LoVo (cell line): ENCODE measurements at places on chromosomes 5 and 9.

DNA sequence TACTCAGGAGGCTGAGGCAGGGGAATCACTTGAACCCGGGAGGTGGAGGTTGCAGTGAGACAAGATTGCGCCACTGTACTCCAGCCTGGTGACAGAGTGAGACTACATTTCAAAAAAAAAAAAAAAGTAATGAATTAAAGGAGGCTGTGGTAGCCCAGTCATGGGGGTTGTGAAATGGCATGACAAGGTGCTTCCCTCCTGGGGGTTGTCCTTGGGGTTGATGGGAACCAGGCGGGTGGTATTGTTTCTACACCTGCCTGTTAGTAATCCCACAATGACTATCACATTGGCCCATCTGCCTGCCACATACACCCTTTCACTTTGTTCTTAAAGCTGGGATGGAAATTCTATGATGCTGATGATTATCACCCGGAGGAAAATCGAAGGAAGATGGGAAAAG is 5.6 kb downstream of the IDNK start:
- DNase-seq = no peak

DNA sequence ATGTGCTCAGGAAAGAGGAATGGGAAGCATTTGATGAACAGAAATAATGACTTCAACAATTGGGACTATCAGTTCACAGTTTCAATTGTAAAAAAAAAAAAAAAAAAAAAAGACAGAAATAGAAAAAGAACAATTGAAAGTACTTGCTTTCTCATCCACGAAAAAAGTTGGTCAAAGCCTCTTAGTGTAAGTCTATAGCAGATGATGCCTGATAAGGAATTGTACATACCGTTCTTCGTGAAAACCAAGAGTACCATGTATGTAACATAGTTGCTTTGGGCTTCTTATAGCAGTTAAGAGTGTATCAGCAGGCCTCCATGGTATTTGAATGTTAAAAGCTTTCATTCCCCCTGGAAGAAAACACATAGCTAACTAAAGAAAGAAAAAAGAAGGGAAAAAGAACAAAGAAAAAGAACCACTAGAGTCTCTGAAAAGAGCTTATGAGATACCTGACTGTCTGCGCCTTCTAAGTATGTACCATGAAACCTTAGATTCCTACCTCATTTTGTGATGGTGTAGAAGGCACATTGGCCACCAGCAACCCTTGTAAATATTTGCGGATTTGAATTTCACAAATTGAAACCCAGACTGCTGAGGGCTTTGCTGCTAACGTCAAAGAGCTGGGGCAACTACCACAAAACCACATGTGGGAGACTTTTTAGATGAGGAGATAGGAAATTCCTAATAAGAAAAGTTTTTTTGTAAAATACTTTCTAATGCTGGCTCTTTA is 75.2 kb downstream of the TMC1 start:
- no peak for DNase-seq

GRCh38 chr9:18437315-18438201 is 36.4 kb upstream of the ADAMTSL1 start:
- no peak for DNase-seq

DNA sequence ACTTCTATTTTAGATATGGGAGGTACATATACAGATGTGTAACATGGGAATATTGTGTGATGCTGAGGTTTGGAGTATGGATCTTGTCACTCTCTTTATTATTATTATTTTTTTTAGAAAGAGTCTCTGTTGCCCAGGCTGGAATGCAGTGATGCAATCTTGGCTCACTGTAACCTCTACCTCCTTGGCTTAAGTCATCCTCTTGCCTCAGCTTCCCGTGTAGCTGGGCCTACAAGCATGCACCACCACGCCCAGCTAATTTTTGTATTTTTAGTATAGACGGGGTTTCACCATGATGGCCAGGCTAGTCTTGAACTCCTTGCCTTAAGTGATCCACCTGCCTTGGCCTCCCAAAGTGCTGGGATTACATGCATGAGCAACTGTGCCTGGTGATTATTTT is 138.4 kb upstream of the SLC28A3 start:
- DNase-seq = no peak

GRCh38 chr9:4196886-4197285 is 103.0 kb downstream of the GLIS3 start:
- DNase-seq = no peak

DNA sequence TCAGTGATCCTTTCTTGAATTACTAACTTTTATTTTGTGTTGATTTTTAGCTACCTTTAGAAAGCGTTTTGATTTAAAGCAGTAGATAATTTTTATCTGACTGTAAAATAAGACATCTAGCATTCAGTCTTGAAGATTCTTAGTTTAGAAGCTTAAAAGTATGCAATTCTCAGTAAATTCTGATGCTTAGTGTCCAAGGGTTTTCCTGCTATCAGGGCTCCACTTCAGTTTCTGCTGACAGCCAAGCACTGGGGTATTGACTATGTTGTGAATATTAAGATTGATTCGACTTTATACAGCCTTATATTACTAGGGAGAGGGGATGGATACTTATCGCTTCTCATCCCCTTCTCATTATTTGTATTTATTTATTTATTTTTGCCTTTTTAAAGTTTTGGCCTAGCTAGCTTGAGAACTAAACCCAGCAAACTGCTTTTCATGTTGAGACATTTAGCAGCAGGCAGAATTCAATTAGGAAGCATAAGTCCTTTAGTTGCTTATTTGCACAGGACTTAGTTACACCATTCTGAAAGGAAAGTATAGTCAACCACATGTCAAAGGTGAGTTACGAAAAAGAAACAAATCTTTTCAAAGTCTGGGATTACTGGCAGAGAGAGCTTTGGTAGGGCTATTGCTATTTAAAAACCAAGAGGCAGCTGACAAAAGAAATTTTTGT is 2.9 kb downstream of the PBX3 start:
- no peak for DNase-seq

- no peak for DNase-seq
These were observed 4.1 kb upstream of the MCCC2 start for GRCh38 chr5:71582945-71583584.

DNA sequence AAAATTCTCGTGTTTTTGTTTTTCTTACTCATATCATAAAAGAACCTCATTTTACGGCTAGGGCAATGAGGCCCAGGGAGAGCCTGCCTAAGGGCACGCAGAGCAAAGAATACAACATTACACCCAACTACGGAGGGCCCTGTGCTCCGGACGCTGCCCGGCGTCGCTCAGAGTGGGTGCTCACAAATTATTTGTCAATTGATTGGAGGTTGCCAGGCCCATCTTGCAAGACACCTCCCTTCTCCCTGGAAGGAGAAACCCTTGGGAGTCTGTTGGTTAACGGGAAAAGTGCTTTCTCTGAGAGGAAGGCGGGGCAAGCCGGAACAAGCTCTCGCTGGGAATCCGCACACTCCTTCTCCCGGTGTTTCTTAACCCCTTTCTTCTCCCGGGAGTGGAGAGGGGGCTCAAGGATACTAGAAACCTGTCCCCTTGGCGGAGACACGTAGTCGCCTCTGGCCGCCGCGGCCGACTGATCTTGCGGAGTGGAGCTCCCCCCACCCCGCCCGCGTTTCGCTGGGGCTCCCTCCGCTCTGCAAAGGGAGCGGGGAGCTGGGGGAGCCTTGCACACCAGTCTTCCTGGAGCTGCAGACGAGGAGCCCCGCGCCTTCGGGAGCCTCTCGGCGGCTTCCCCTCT is 599.3 kb upstream of the SGCD start:
- no peak for DNase-seq

DNA sequence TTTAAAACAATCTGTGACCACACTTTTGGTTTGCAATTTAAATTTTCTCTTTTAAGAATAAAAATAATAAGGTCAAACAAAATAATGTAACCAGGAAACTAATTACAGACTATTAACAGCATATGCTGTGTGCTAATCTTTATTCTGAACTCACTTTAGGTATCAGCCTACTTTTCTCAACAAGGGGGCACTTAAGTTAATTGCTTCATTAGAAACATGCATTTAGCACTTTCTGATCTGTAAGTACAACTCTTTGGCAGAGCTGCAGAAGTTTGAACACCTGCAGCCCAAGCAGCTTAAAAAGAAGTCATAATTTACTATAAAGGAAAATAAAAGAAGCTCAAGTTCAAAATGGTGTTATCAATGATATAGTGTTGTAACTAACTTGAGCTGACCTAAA is 21.7 kb downstream of the XRCC4 start:
- DNase-seq = no peak

DNA sequence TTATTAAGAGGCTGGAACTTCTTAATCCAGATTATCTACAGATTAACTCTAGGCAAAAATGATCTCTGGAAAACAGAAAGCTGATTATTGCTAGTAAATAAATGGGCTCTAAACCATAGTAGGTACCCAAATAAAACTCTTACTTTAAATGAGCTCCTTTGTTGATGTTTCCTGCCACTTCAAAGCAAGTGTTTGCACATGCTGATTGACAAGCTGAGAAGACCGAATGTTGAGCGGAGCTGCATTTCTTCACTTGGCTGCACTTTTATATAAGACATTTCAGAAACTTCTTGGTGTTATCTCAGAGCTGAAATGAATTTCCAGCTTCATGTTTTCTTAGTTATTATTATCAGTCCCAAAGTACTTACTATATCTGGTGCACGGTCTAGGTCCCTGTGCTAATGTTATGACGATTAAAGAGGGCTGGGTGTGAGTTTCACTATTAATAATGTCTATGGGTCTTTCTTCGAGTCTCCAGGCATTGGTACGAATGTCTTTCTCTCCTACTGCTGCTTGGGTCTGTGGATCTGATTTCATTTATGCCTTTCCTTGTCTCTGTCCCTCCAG is 58.6 kb upstream of the CTXN3 start:
- no peak for DNase-seq

GRCh38 chr5:180206993-180207392 is 2.0 kb downstream of the RASGEF1C start:
- DNase-seq = no peak

DNA sequence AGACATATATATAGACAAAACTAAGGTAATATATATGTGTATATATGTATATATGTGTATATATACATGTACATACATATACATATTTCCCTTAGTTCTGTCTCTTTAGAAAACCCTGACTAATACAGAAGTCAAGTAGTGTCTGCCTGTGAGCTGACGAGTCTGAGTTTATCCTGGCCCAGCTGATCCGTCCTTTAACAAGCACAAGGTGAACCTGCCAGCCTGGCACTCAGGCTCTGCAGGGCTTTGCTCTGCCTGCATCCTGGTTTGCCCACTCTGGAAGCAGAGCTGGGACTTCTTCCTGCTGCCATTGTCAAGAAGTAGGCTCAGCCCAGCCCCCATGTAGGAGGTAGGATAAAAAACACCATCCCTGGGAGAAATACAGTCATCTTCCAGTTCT is 388.0 kb downstream of the ICE1 start:
- no peak for DNase-seq

DNA sequence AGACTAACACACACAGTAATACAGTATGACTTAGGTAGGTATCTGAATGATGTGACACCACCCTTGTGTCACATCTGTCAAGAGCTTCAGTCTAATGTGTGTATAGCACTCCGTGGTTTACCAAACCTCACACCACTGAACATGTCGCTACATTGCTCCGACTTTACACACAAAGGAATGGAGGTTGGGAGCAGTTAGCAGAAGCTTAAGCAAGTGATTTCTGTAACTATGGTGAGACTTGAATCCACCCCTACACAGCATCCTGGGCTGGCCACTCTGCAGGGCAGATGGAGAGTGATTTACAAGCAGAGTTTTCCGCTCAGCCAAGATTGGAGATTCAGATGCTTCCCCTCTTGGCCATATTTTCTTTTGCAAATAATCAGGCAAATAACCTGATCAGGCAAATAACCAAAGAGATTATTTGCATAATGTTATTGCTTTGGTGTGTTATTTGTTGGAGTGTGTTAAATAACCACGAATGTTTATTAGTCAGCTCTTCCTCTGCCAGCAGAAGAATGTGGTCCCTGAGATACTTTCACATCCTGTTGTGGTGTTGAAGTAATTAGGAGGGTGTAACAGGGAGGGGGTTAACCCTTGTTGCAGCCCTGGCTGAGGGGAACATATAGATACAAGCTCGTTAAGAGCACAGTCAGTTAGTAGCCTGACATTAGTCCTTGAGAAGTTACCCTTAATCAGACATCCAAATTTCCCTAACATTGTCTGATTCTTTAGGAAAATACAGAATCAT is 92.8 kb downstream of the SNX18 start:
- no peak for DNase-seq

- DNase-seq = no peak
These were observed 48.3 kb downstream of the EHMT1 start for GRCh38 chr9:137666955-137667670.

GRCh38 chr5:34012791-34013190 is 4.9 kb upstream of the AMACR start:
- DNase-seq = no peak

GRCh38 chr5:61572959-61573358 is 240.9 kb downstream of the ZSWIM6 start:
- no peak for DNase-seq

DNA sequence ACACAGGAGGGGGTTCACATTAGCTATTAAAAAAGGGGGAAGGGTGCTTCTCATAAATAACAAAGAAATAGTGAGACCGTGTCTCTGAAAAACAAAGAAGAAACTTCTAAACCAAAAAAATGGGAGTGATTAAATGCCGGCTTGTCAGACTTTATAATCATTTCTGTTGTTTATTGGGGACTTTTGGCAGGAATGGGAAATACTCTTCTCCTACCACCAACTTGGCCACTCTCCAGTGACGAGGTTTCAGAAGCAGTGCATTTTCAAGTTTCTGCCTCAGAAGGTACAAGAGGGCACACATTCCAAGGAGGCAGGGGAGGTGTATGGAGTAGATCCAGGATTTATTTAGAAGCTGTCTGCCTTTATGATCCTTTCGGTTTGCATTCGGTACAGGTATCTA is 46.2 kb downstream of the LIX1 start:
- peak; percentile 25 for DNase-seq

DNA sequence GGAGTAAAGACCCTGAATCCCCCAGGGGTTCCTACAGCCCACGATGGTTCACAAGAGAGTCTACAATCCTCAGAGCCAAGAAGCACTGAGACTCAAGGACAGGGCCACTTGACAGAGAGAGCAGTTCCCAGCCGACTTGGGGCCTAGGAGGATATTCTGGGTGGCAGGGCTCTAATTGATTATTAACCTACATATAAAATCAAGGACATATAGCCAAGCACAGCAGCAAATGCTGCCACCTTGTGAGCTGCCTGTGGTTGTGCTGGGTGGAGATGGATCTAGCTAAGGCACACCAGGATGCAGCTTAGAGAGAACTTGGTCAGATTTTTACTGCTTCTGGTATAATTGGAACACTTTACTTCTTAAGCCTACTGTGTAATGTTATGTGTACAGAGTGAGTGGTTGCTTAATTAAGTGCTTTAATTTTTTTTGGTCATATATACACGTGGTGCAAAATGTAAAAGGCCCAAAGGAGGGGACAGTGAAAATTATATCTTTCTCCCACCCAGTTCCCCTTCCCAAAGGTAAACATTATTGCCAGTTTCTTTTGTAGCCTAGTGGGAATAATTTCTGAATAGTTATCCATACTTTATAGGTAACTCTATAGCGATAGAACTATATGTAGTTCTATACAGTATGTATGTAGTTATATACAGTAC is 78.8 kb downstream of the F2RL2 start:
- DNase-seq = peak; percentile 74

GRCh38 chr9:109799141-109799540 is 19.1 kb downstream of the PALM2AKAP2 start:
- no peak for DNase-seq
